ENCODE measurements at places on chromosomes 1 and 21. TPM values are rescaled to one million over a fixed set of nuclear protein-coding genes. Genes with fewer than 3 reads are reported as not detected.

The IL24 gene
- not detected for total RNA-seq

The NUDC gene
- 24.2 TPM for total RNA-seq

The PNRC2 gene
- 213 TPM for total RNA-seq

The LAX1 gene
- total RNA-seq: 0.09 TPM

The NPHS2 gene
- total RNA-seq: not detected

The PRRX1 gene
- total RNA-seq: 134 TPM

The OR2L2 gene
- not detected for total RNA-seq

Measured in bronchial smooth muscle cell (primary cell).